Cardiac fibroblast (primary cell): ENCODE measurements at places on chromosomes 7 and 10.

DNA sequence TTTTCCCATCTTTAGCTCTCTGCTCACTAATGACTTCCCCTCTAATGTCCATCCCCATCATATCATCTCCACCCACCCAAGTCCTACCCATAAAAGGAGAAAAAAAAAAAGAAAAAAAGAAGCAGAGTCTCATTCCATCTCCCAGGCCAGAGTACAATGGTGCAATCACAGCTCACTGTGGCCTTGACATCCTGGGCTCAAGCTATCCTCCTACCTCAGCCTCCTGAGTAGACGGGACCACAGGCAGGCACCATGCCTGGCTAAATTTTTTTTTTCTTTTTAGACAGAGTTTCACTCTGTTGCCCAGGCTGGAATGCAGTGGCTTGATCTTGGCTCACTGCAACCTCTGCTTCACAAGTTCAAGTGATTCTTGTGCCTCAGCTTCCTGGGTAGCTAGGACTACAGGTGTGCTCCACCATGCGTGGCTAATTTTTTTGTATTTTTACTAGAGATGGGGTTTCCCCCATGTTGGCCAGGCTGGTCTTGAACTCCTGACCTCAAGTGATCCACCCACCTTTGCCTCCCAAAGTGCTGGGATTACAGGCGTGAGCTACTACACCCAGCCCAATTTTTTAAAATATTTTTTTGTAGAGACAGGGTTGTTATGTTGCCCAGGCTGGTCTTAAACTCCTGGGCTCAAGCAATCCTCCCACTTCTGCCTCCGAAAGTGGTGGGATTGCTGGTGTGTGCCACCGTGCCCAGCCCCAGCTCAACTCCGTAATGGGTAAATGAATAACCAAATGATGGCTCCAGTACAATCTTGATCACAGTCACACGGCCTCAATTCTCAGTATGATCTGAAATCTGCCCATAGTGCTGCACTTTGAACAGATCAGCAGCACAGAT is 24.6 kb upstream of the SGMS1 start:
- DNase-seq = no peak

DNA sequence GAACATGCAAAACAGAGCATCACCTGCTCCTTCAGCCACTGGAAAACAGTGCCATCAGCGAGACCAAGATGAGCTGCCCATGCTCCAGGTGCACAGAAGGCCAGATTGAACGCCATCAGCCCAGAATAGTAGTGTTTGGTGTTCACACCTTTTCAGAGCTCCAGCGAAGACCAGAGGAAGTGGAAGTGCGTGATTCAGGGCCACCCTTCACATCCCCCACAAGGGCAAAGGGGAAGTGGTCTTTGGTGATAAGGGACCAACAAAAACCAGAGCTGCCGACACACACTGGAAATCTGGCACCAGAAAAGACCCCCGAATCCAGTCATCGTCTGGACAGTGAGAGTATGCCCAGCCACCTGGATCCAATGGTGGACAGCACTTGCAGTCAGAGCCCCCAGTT is 29.5 kb upstream of the TMEM72 start:
- DNase-seq = no peak

- DNase-seq = no peak
Measured at GRCh38 chr7:117068511-117069145, 115.3 kb downstream of the ST7 start.

- no peak for DNase-seq
Measured at GRCh38 chr10:127306479-127306878, 110.1 kb upstream of the INSYN2A start.

GRCh38 chr10:18606051-18606695 is 45.2 kb downstream of the NSUN6 start:
- DNase-seq = no peak

DNA sequence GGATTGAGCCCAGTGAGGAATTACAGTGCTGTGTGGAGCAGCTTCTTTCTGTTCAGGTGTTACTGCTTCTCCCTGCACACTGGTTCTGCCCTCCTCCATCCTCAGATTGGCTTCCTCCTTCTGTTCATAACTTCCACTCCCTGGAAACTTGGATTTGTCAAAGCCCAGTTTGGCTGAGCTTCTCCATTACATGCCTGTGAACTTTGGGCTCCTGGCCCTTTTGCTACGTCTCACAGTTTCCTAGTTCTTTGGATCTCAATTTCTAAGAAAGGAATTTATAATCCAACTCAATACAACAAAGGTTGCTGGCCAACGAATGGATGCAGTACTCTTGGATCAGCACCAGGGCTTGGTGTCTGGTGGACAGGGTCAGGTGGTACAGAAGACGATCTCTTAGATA is 318.1 kb downstream of the RPS24 start:
- no peak for DNase-seq

DNA sequence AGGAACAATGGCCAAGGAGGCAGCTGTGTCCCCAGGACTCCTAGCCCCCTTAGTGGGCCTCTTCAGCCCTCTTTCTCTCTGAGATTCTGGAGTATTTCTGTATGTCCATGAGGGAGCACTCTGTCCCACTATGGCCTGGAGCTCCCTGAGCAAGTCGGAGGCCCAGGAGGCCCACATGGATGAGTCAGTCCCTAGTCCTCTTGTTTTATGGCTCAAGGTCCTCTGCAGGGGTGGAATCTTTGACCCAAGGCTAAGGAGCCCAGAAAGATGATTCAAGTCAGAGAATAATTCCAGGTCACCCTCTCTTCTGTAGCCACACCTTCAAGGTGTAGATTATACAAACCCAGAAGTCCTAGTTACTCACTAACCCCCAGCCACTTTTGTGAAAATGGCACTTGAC is 125.6 kb downstream of the PLXNA4 start:
- no peak for DNase-seq

DNA sequence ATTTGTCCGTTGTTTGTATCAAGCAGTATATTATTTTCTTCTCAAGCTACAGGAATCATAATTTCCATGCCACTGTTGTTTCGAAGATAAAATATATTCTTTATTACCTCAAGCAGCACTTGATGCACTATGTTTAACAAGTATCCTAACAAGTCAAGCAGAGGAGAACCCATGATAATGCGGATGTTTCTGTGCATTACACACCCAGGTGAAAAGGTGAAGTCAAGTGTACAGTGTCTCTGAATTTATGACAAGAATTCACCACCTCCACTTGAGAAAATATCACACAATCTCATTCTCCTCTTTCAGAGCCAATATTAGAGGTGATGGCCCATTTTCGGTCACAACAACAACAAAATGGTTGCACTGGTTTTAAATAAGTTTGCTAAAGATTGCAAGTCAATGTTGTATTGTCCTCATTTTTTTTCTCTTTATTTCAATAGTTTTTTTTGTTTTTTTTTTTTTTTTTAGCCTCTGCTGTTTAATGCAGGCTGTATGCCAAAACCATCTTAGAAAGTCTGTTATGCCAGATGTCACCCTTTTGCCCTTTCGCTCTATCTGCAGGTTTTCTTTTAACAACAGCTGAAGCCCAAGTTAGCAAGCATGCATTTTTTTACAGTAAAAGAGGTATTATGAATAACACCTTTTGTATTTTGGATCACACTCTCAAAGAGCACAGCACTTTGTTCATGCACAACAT is 568.7 kb upstream of the LRRN3 start:
- no peak for DNase-seq

GRCh38 chr7:80826520-80827238 is 92.2 kb downstream of the SEMA3C start:
- no peak for DNase-seq

- DNase-seq = no peak
Measured at GRCh38 chr10:52965509-52965908, 192.9 kb upstream of the MBL2 start.

GRCh38 chr7:7757576-7757975 is 39.2 kb upstream of the RPA3 start:
- DNase-seq = no peak

DNA sequence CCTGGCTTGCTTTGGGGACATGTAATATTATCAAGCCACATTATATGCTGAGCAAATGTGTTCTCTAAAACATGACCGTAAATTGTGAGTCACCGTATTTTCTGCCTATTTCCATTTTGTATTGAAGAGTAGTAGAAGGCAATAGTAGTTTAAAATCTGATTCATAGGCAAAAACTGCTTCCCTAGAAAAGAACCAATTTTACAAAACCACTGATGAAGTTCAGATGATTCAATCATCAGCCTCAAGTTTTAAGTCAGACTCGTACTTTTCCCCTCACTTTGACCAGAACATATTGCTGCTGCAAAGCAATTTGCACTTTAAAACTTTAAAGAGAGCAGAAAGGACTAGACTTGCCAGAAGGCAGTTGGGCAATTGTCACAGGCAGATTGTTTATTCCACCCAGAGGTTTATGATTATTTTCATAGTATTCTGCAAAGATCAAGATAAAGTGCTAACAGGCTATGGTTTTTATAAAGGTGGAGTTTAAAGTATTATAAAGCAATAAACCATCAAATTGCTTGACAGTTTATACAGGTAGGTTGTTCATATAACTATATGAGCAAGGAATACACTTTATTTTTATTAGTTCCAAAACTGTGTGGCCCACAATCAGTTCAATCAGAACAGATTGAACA is 168.2 kb downstream of the ETV1 start:
- no peak for DNase-seq

DNA sequence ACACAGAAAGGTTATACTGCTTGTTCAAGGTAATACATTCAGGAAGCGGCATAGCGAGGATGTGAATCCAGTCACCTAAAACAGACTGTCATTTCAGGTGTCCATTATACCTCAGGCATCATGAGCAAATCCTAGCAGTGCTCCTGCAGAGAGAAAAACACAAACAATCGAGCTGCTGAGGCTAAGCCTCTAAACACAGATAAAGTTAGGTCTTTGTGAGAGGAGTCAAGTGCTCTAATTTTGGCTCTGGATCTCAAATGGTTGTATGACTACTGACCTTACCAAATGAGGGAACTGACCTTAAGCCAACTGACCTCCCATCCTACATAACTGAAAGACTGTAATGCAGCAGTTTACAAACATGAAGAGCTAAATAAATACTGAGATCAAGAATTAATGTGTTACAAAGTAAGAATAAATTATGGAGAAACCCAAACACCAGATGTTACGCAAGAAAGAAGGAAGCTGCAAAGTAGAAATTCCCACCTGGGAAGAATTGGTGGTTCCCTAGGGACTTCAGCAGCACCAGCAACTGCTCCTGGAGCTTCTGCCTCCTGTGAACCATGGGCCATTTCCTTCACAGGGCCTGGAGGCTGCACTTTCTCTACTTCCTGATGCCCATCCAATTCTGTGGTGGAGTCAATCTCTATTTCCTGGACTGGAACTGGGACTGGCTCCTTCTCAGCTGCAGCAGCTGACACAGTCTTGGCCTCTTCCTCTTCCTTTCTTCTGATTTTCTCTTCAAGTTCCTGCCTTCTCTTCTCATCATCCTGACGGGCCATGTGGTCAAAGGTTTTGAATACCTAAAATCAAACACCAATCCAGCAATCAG is 5.8 kb downstream of the NUDCD3 start:
- DNase-seq = peak; percentile 26

GRCh38 chr10:130891066-130891465 is 420.5 kb downstream of the TCERG1L start:
- DNase-seq = no peak

DNA sequence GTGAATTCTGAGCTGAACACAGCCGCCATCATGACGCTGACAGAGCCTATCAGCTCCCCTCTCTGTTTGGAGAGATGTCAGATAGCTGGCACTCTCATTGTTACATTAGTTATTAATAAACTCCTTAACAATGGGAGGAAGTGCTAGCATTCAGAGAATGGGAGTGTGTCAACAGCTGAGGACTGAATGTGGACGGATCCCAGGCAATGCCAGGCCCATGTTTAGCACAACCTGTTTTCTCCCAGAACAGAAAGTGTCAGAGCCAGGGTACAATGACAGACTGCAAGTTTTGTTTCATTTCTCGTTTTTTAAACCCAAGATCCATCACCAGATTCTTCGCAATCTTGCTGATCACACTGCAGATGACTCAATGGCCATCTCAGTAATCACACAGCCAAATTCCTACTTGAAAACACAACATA is 99.6 kb downstream of the PRPF18 start:
- DNase-seq = peak; percentile 78

DNA sequence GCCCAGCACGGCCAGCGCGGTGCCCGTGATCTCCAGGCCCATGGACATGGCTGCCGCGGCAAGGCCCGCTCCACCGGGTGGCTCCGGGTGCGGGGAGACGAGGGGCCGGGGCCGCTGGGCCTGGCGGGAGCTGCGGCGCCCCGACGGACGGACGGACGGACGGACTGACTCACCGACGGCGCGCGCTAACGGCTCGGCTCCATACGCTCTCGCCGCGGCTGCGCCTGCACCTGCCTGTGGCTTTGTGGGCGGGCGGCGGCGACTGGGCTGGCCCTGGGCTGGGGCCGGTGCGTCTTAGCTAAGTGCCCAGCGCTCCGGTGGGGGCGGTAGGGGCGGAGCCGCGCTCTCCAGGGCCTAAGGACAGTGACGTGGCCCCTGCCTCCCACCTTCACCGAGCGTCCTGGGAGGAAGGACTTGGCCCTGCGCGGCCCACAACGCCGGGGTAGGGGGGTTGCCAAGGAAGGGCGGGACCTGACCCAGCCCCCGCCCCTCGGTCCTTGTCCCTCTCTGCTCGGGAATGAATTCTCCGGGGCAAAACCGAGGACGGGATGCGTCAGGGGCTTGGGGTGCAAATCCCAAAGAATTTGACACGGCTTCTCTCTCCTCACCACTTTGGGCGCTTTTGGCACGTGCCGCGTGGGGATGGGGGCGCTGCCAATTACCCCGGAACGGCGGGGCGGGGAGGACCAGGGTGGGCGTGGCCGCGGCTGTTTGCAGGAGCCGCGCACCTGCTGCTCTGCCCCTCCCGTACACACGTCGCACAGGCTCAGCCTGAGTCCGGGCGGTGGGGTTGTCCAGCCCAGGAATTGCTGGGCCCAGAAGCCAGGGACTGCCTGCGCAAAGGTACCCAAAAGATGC is at the start of gene CLDN3:
Gene CLDN3, minus strand, starts transcription at position 269 of the 858 bp plus-strand sequence. Its CDS starts 221 bp downstream, at position 48.
- peak; percentile 6 for DNase-seq

- no peak for DNase-seq
Measured at GRCh38 chr7:121286186-121286585, 42.6 kb upstream of the WNT16 start.
